ENCODE measurements at places on chromosomes 5 and 9. TPM values are rescaled to one million over a fixed set of nuclear protein-coding genes. Genes with fewer than 3 reads are reported as not detected.

The ZBTB43 gene
- 18.7 TPM for total RNA-seq

The C9orf78 gene
- 30.2 TPM for total RNA-seq

- no peak for DNase-seq
Observed at GRCh38 chr5:148135091-148136048, 33.0 kb upstream of the SPINK14 start.

DNA sequence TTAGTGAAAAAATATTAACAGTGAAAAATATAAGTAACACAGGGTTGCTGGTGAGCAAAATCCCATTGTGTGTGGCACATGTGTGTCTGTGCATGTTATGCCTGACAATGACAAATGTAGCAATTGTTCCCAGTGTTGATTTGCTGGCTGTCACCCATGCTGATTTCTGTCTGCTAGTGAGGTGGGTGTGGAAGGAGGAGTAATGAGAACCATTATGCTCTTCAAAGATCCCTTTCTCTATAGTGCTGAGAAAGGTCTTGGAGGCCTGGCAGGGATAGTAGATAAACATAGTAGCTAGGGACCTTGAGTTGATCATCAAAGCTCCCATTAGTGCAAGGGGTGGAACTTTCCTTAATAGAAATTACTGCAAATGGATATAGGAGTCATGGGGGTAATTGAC lies 152.5 kb upstream of the CLINT1 start:
- no peak for DNase-seq

- DNase-seq = no peak
Observed at GRCh38 chr5:32828492-32828891, 117.4 kb downstream of the NPR3 start.

DNA sequence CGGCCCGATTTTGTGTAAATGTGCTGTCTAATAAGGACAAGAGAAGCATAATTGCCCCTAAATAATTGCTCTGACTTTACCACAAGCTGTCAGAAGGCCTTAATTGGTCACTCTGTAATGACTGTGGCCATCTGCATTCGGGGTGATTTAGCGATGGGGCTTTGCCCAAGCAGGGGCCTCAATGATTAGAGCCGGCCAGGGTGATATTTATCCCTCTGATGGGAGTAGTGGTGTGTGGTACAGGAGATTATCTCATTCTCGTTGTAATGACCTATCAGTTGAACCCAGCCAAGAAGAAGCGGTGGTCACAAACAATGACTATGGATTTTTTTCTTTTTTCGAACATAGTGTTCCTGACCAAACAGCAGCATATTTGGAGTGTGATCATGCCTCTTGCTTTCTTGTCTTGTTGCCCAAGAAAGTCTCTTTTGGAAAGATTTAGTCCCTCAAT lies 72.0 kb upstream of the SAP30L start:
- no peak for DNase-seq

GRCh38 chr5:76801159-76801802 lies 17.5 kb upstream of the F2RL1 start:
- DNase-seq = no peak

DNA sequence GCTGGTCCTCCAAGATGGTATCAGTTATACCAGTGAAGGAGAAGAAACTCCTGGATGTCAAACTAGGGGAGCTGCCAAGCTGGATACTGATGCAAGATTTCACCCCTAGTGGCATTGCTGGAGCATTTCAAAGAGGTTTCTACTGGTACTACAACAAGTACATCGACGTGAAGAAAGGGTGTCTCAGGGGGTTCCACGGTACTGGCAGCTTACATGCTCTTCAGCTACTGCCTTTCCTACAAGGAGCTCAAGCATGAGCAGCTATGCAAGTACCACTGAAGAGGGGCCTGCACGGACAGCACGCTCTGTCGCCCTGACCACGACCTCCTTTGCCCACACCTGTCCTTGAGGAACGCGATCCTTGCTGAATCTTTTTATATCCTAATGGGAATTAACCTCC lies 19.5 kb downstream of the ACTL7B start:
- no peak for DNase-seq

DNA sequence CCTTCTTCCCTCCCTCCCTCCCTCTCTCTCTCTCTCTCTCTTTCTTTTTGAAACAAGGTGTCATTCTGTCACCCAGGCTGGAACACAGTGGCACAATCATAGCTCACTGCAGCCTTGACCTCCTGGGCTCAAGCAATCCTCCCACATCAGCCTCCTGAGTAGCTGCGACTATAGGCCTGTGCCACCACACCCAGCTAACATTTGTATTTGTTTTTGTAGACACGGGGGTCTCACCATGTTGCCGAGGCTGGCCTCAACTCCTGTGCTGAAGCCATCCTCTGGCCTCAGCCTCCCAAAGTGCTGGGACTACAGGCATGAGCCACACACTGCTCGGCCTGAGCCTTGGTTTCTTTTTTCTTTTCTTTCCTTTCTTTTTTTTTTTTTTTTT lies 45.8 kb downstream of the PLPP7 start:
- DNase-seq = no peak

The ADAMTSL2 gene
- total RNA-seq = 2.2 TPM

The TEK gene
- total RNA-seq = 22.3 TPM

DNA sequence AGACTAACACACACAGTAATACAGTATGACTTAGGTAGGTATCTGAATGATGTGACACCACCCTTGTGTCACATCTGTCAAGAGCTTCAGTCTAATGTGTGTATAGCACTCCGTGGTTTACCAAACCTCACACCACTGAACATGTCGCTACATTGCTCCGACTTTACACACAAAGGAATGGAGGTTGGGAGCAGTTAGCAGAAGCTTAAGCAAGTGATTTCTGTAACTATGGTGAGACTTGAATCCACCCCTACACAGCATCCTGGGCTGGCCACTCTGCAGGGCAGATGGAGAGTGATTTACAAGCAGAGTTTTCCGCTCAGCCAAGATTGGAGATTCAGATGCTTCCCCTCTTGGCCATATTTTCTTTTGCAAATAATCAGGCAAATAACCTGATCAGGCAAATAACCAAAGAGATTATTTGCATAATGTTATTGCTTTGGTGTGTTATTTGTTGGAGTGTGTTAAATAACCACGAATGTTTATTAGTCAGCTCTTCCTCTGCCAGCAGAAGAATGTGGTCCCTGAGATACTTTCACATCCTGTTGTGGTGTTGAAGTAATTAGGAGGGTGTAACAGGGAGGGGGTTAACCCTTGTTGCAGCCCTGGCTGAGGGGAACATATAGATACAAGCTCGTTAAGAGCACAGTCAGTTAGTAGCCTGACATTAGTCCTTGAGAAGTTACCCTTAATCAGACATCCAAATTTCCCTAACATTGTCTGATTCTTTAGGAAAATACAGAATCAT lies 92.8 kb downstream of the SNX18 start:
- peak; percentile 63 for DNase-seq

The PRDM9 gene
- not detected for total RNA-seq

The TRIM36 gene
- 27.2 TPM for total RNA-seq

The PCDHGA8 gene
- 0.85 TPM for total RNA-seq

DNA sequence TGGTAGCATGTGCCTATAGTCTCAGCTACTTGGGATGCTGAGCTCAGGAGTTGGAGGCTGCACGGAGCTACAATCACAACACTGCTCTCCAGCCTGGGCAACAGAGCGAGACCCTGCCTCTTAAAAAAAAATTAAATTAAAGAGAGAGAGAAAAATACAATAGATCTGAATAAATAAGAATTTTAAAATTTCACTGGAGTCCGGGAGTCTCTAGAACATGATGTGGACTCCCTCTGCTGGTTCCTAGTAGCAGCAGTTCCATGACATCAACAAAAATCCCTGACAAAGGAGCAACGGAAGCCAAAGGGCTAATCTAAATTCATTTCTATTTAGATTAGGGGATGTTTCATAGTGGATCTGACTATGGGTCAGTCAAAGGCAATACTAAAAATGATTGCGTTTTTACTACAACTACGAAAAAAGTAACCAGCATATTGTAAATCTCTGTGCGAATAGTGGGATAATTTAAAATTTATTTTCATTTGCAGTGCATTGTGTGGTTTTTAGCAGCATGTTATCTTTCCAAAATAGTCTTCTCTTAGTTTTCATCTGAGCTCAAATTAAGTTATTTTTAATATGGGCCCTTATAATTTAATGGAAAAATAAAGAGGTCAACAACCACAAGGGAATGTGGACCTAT lies 6.7 kb downstream of the INIP start:
- no peak for DNase-seq

DNA sequence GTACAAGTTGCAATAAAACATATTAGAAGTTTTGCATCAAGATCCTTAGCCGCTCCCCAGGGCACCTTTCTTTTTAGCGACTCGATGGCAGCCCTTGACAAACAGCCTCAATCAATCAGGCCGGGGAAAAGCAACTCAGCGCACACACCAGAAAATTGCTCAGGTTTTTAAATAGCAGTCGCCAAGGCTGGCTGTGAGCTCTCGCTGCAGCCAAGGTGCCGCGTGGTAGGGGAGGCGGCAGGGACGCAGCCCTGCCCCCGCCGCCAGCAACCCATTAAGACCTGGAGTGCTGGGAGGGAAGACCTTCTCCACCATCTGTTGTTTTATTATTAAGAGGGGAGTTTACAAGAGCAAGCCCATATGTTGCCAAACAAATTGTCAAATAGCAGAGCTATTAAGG lies 22.6 kb downstream of the ASS1 start:
- no peak for DNase-seq

The PCDHB8 gene
- not detected for total RNA-seq

DNA sequence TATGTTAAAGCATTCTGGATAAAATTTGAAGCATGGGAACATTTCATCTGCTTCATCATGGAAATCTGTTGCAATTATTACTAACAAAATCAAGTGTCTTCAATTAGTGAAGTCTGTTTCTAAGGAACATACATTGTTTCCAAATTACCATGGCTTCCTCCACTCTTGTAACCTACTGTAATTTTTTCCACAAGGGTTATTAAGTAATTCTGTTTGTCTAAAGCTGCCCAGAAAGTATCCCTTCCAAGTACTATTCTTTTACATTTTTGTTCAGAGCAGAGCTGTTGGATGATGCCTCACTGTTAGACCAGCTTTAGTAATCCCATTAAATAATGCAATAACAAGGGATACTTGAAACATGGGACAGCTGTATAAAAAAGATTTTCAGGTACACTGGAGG lies 483.5 kb upstream of the CD180 start:
- DNase-seq = no peak

The CORO2A gene
- total RNA-seq = 85.1 TPM

The TLR4 gene
- 16.9 TPM for total RNA-seq

DNA sequence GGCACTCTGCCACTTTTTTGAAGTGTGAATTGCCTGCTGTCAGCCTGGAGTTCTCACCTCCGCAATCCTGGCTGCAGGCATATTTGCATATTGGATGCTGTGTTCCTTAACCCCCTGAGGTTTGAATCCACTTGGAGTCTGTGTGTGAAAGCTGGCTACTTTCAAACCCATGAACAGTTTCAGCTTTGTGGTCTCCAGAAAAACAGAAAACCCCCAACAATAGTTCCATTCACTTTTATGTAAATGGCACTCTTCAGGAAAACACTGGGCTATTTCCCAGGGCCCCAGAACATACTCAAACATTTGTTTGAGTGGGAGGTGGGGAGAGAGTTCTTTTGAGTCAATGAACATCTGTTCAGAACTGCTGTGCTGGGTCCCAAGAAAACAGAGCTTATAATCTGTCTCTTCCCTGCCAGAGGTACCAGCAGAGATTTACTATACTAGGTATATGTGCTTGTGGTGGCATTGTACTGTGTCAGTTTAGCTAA lies 5.0 kb downstream of the NUDT2 start:
- DNase-seq = no peak

DNA sequence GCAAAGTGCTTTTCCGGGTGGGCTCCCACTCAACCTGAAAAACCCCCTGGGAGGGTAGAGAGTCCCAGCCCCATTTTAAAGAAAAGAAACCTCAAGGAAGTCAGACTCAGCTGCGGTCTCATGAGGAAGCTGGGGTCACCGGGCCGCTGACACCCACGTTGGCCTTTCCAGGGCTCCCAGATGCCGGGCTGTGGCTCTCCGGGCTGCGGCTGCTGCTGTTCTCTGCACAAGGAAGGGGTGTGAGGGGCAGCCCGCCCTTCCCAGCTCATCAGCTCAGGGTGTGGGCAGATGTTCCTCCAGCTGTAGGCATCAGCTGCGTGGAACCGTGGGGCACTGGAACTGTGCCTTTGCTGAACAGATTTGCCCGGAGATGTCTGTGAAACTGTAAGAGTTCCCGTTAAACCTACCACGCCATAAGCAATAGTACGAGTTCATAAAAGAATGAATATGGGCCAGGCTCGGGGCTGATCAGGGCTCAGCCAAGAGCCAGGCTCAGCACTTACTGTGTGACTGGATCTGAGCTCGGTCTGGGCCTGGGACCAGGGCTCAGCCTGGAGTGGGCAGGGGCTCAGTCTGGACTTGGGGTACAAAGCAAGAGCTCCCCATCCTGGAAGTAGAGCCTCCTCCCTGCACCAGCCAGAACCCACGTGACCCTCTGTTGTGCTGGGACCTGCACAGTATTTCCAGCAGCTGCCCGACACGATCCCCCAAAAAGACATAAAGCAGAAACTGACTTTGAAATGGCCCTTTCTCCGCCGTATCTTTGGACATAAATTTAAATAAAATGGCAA lies 130.2 kb upstream of the PPP1R26 start:
- DNase-seq = no peak

The ANXA2R gene
- total RNA-seq = 18.2 TPM

DNA sequence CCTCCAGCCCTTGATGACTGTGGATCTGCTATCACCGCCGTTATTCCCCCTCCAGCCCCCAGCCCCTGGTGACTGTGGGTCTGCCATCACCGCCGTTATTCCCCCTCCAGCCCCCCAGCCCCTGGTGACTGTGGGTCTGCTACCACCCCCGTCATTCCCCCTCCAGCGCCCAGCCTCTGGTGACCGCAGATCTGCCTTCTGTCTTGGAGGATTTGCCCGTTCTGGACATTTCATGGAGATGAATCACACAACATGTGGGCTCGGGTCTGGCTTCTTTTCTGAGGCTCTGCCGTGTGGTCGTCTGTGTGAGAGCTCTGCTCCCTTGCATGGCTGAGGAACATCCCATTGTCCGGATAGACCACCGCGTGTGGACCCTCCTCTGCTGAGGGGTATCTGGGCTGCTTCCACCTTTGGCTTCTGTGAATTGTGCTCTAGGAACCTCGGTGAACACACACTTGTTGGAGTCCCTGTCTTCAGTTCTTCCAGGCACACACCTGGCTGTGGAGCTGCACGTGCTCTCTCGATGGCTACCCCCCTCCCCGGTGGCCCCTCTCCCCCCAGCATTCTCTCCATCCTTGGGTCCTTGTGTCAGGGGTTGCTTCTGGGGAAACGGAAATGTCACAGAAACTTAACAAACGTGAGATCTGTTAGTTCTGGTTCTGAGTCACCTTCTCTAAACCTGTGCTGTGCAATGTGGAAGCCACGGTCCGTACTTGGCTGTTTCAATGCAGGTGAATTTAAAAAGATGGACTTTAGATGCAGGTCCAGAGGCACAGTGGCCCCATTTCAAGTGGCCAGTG lies 105.3 kb upstream of the COL5A1 start:
- DNase-seq = no peak

GRCh38 chr9:131868766-131869165 lies 128.9 kb upstream of the RAPGEF1 start:
- DNase-seq = no peak

The RNF180 gene
- 3.2 TPM for total RNA-seq

GRCh38 chr9:84379740-84380139 lies 39.2 kb upstream of the SLC28A3 start:
- DNase-seq = no peak

Data from Peyer's patch (tissue), 4 donors.